AG09309 (cell line): ENCODE measurements at places on chromosomes 3 and 15.

DNA sequence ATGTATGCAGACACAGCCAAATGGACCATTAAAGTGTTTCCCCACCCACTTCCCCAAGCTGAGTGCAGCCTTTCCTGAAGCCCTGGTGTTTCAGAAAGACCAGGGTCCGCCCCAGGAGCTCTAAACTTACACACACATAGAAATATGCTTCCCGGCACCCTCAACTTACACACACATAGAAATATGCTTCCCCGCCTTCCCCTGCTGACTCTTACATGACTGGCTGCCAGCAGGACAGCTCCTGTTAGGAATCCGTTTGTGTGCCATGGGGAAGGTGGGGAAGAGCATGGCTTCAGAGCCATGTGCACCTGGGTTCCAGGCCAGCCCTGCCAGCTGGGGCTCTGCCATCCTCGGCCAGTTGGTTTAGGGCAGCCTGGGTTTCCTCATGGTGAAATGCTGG lies 3.6 kb downstream of the CLEC3B start:
- DNase-seq: no peak

GRCh38 chr15:55742498-55742926 lies 440 bp downstream of the PRTG start:
- DNase-seq: no peak

GRCh38 chr15:66565741-66566144 lies at the start of gene LCTL:
Gene LCTL (minus strand): TSS chr15:66565998. CDS start chr15:66565365, 633 bp downstream.
- no peak for DNase-seq

- no peak for DNase-seq
Observed at GRCh38 chr3:9230596-9230995, 18.9 kb downstream of the SRGAP3 start.

GRCh38 chr3:45844616-45845015 lies 2.7 kb upstream of the LZTFL1 start:
- DNase-seq: no peak
